CD4-positive, alpha-beta T cell treated with Interleukin-17A for 1 hour (primary cell): ENCODE measurements at places on chromosomes 1 and 21.

- no peak for DNase-seq
Measured at GRCh38 chr1:44313265-44313918, 41.7 kb downstream of the ERI3 start.

DNA sequence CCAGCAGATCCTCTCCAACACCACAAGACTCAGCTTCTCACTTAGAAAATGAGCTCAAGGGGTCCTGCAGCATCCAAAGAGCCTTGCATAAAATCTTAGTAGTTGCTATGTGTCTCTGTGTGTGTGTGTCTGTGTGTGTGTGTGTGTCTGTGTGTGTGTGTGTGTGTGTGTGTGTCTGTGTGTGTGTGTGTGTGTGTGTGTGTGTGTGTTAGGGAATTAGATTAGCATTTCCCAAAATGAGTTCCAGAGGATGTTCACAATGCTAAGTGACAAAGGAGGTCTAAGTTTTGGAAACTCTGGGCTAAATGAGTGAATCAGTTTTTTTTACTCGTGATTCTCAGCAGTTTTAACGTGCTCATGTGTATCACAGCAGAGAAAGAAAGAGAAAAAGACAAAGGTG lies 30.5 kb downstream of the TNNT2 start:
- DNase-seq: no peak

GRCh38 chr1:8663915-8664329 lies 153.5 kb downstream of the RERE start:
- DNase-seq: peak; percentile 14

DNA sequence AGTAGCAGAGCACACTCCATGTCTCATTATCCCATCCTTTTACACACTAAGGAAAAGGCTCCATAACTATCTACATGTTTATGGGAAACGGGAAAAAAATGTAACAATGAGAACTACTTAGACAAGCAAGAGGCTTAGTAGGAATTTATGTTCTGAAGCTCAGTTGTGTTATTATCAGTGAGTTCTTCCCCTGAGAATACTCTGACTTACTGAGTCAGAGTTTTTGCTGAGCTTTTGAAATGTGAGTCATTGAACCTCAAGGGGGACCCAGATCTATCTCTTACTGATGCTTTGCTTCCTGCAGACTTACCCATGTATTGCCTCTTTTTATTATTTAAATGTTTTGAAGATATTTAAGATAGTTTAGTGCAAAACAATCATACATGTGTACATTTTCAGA lies 20.1 kb downstream of the CFHR5 start:
- no peak for DNase-seq

GRCh38 chr21:35231090-35231489 lies 182.0 kb upstream of the RUNX1 start:
- DNase-seq: no peak

- no peak for DNase-seq
Measured at GRCh38 chr1:245829194-245829593, 674.4 kb downstream of the KIF26B start.

GRCh38 chr1:234670967-234671626 lies 61.1 kb upstream of the IRF2BP2 start:
- no peak for DNase-seq

- DNase-seq: no peak
Measured at GRCh38 chr1:106268070-106268469, 788.4 kb upstream of the PRMT6 start.

DNA sequence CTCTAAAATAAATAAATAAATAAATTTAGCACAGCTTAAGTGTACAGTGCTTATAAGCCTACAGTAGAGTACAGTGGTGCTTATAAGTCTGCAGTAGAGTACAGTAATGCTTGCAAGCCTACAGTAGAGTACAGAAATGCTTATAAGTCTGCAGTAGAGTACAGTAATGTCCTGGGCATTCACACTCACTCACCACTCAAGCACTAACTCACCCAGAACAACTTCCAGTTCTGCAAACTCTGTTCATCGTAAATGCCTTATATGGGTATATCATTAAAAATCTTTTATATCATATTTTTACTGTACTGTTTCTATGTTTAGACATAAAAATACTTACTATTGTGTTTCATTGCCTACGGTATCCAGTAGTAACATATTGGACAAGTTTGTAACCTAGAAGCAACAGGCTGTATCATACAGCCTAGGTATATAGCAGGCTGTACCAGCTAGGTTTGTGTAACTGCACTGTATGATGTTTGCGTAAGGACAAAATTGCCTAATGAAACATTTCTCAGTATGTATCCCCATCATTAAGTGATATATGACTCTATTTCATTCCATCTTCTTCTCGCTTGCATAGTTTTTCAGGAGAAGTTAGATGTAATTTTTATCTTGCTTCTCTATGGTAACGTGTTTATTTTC lies 14.0 kb upstream of the S100B start:
- no peak for DNase-seq

DNA sequence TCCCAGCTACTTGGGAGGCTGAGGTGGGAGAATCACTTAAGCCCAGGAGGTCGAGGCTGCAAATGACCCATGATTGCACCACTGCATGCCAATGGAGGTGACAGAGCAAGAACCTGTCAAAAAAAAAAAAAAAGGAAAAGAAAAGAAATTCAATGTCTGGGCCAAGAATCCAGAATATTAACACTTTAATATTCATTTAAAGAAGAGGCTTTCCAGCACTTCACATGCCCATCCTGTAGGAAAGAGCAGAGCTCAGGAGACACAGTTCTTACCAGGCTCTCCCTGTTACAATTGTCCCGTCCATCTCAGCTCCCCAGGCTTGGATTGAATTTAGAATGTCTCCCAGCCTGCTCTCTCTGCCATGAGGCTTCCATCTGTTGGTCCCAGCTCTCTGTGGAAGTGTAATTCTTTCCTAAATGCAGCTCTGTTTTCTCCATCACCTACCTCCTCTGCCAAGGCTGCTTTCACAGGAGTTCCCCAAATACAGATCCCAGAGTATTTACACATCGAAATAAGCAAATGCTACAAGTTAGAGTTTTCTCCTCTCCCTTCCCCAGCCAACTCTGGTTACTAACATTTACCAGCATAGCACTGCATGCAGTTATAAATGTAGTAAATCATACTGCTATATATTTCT lies 116.6 kb upstream of the CDC42BPA start:
- DNase-seq: no peak

DNA sequence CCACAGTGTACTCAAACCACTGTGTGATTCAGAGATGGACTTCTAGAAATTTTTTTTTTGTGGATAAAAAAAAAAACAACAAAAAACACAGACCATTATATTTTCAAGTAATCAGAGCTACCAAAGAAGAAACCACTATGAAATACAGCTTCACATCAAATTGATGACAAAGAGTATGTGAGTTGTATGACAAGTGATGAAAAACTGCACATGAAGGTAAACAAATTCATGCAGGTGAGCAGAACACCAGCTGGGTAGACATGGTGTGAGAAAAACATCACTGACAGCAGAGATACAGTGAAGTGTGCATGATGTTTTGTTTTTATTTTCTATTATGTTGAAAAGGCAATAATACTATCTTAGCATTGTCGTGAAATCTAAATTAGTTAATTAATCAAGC lies 8.0 kb upstream of the PTPRC start:
- DNase-seq: no peak

- peak; percentile 67 for DNase-seq
Measured at GRCh38 chr1:200738327-200738948, at the start of gene CAMSAP2. Gene CAMSAP2 (plus strand): TSS chr1:200738893. CDS start chr1:200739828, 935 bp downstream.

DNA sequence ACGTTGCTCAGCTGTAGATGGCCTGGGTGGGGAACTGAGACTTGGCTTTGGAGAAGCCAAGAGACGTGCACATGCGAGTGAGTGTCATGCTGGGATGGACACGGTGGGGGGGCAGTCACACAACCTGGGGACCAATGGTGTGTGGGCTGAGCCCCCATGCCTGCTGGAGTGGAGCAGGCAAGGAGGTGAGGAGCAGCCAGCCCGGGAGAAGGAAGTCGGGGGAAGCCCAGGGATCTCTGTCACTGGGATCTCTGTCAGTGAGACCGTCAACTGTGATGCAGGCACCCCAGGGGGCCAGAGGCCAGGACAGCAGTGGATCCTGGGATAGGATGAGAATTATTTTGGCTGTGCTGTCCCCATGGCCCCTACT lies 11.0 kb upstream of the ZNF669 start:
- no peak for DNase-seq

DNA sequence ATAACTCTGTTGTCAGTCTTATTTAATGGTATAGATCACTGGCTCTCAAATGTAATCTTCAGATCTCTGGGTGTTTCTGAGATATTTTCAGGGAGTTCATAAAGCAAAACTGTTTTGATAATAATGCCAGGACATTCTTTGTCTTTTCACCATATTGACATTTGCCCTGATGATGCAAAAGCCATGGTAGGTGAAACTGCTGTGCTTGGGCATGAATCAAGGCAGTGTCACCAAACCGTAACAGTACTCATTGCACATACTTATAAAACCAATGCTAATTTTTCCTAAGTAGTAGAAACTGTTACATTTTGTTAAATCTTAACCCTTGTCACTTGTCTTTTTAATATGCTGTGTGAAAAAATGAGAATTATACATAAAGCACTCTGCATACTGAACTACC lies 76.0 kb downstream of the RPS6KC1 start:
- DNase-seq: no peak

DNA sequence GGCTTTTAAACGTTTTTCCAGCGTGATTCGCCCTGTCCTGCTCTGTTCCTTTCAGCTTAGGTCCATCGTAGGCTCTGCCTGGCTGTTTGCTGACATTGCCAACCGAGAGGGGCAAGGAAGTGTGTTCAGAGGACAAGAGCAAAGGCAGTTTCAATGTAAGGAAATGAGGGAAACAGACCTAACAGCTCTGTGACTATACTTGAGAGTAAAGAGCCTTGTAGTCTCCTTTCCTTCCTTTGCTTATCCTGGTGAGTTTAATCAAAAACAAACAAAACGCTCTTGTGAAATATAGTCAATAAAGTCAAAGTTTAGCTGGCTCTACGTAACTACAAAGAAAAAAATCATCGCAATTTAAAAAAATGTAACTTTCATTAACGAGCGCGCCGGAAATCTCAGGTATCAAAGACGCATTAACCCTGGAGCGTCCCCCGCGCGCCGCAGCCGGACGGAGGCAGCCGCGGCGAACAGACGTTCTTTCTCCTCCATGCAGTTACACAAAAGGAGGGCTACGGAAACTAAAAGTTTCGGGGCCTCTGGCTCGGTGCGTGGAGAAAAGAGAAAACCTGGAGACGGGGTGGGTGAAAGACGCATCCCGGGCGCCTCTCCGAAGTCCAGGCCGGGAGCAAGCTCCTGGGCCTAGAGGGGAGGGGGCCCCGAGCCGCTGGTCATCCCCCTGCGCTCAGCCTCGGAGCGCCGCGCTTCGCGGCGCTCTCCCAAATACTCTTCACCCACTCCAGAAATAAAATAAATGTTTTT lies 617 bp upstream of the ADGRL2 start:
- DNase-seq: no peak

GRCh38 chr1:112783059-112783458 lies 67.9 kb upstream of the PPM1J start:
- no peak for DNase-seq
